ENCODE measurements at places on chromosomes 13 and 19. TPM values are rescaled to one million over a fixed set of nuclear protein-coding genes. Genes with fewer than 3 reads are reported as not detected.

GRCh38 chr13:112986946-112987681, 18.1 kb downstream of the MCF2L start:
- peak; percentile 80 for DNase-seq

GRCh38 chr19:44025217-44025936, at the start of gene ZNF222:
ZNF222 (plus strand) TSS chr19:44025379; CDS start chr19:44025437, 58 bp downstream.
- DNase-seq, result peak; percentile 95

- no peak for DNase-seq
Observed at GRCh38 chr13:26694609-26695359, 65.8 kb downstream of the GPR12 start.

DNA sequence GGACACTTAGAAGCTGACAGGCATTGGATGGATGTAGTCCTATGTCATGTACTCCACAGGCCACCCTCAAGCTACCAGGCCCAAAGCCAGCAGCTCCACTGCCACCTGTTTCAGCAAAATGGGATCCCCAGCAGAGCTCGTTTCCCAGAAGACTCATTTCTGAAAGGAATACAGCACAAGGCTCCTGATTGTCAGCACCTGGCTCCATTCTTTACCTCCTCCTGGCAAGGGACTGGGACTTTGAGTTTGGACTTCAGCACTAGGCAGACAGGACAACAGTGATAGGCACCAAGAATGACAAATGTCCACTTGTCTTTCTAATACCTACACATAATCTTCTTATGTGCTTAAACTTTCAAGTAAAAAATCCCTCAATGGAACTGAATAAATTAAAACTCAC, 150.4 kb upstream of the RXFP2 start:
- no peak for DNase-seq

ZNF528 gene
- total RNA-seq, result 36.4 TPM

GRCh38 chr13:59856281-59856810, 307.4 kb downstream of the DIAPH3 start:
- no peak for DNase-seq

ZNF729 gene
- 10.6 TPM for total RNA-seq

DNA sequence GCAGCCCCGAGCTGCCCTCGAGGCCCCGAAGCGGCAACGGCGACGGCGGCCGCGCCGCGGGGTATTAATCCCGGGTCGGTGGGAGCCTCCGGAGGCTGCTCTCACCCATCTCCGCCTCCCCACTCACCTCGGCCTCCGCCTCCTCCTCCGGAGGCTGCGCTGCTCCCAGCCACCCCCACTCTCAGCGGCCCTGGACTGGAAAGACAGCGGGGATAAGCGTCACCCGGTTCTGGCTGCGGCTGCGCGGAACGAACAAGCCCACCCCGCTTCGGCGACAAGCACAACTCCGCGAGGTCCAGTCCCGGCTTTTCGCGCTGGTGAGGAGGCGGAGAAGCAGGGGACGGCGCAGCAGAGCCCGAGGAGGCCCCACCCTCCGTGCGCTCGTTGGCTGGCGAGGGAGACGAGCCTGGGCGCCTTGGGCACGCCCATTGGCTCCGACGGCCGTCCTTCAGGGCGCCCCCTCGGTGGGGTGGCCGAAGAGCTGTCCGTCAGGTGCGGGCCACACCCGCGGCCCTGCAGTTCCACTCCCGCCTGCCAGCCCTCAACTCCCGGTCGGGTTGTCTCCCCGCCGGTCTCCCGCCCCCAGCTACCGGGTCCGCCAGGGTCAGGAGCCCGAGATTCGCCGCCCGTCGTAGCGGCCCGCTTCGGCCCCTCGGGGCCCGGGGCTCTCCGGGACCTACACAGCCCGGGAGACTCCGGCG, at the start of gene ZMYM5:
Gene ZMYM5, minus strand, starts transcription at position 327 of the 701 bp plus-strand sequence. CDS start 11,469 bp downstream, outside the sequence.
- peak; percentile 99 for DNase-seq

SIGLEC8 gene
- total RNA-seq, result 0.72 TPM

DNA sequence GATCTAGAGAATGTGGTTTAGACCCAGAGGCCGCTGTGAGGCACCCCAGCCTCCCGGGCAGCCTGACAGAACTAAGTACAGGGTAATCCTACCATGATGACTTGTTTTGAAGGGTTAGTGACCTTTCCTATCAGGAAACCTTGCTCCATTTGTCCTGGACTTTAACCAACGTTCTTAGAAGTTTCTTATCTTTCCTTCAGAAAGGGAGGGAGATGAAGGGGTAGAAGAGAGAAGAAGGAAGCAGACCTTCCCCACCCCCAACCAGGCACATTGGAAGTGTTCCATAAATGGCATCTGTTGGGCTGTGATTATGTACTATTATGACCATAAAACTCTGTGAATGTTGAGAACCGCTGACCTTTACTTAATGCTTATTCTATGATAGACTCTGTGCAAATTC, 184.2 kb downstream of the OXGR1 start:
- DNase-seq, result peak; percentile 89

GRCh38 chr19:47491358-47492136, 7.5 kb upstream of the KPTN start:
- DNase-seq, result no peak

ZNF563 gene
- 8.2 TPM for total RNA-seq

CGB3 gene
- total RNA-seq, result not detected

- no peak for DNase-seq
Observed at GRCh38 chr19:1481893-1482360, 2.9 kb upstream of the C19orf25 start.

DNA sequence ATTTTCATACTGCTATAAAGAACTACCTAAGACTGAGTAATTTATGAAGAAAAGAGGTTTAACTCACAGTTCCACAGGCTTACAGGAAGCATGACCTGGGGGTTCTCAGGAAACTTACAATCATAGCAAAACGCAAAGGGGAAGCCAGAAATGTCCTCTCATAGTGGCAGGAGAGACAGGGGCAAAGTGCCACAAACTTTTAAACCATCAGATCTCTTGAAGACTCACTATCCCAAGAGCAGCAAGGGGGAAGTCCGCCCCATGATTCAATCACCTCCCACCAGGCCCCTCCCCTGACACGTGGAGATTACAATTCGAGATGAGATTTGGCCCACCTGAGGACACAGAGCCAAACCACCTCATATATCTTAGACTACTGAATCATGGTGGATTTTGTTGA, 198.7 kb downstream of the KCTD12 start:
- DNase-seq, result no peak

ATP7B gene
- 18.3 TPM for total RNA-seq

ZNF793 gene
- total RNA-seq, result 10.4 TPM

ZNF835 gene
- 1.2 TPM for total RNA-seq

GRCh38 chr13:93561576-93562225, 335.1 kb downstream of the GPC6 start:
- DNase-seq, result peak; percentile 13

GRCh38 chr19:23908165-23908564, 6.5 kb upstream of the ZNF726 start:
- DNase-seq, result no peak

PBX4 gene
- 10.8 TPM for total RNA-seq

DNA sequence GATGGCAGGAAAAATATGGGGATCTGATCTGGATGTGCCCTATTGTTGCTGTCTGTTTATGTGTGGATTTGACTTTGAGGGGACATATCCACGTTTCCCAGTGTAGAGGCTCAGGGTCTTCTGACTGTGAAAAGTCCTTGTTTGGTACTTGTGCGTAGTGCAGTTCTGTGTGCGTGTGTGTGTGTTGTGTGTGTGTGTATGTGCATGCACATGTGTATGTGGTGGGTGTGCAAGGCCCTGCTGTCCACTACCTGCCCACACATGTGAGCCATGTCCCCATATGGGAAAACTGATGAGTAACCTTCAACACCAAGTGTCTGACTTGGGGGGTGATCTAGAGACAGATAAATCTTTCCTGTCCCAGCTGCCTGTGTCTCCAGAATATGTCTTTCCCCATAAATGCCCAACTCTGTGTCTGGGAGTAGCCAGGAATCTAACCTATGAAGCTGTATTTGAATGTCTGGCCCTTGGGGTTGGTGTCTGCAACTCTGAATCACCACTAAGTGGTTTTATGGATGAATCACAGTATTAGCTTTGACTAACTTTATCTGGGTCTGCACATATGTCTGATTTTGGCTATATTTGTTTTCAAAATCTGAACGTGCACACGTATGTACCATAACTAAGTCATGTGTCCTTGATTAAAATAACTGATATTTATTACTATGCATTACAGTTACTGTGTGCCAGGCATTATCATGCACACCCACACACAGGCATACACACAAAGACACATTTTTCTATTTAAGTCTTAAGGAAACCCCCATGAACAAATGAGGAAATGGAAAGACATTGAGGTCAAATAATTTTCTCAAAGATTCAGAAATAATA, 17.4 kb downstream of the KLK2 start:
- DNase-seq, result no peak

DNA sequence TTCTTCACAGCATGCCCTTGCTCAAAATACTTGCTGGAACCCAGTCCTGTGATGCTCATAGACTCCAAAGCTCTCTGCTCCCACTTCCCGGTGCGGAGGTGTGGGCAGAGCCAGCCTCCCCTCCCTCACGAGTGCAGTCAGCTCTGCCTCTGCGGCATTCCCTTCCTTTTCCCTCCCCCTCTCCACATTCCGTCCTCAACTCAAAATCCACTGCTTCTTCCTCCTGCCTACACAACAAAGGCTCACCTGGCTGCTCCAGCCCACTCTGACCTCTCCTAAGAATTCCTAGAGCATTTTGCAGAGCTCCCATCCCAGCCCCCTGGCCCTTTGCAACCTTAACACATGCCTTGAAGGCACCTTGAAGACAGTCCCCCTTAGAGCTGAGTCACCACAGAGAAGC, 527.9 kb downstream of the MYO16 start:
- no peak for DNase-seq

FGF22 gene
- 0.24 TPM for total RNA-seq

DNA sequence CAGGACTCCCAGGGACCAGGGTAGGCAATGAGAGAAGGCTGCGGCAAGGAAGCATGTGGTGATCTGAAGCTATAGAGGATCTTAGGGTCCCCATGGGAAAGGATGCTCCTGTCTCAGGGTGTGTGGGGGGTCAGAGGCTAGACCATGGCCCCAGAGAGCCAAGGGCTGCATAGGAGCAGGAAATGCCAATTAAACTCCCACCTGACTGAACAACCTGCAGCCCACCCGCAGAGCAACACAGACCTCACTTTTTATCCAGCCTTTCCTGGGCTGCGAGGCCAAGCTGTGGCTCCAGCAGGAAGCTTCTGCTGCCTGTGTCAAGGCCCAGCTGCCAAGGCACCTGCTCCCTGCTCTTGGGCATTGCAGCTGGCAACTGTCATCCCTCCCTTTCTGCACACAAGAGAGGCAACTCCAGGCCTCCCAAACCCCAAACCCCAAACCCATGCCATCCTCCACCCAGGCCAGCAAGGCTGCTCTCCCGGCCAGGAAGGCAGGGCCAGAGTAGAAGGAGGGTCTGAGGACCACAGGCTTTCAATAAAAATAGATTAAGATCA, 290.1 kb downstream of the FOXO1 start:
- no peak for DNase-seq

YJEFN3 gene
- 3.1 TPM for total RNA-seq

DNA sequence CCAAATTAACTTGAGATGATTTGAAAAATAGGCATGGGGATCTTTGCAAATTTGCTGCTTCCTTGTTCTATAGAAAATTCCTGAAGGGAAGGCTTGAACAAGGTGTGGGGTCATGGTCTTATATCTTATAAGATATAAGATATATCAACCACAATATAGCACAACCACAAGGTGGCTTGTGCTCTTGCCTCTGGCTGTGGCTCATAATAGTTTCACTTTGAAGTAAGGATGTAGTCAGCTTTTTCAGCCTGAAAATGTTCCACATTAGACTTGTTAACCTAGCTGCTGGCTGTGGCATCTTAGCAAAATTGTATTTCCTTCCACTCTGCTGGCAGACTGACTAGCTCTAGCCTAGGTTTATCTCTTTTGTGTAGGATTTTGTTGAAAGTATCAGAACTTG, 169.7 kb downstream of the KLF5 start:
- no peak for DNase-seq

Measured in umbilical cord (tissue), 2 donors.